K562 (cell line): ENCODE measurements at places on chromosomes 5 and 9. TPM values are rescaled to one million over a fixed set of nuclear protein-coding genes. Genes with fewer than 3 reads are reported as not detected.

PCDHGA12 gene
- 0.13 TPM in 1 of 2 replicates, not detected in the other for total RNA-seq

ACOT12 gene
- total RNA-seq: not detected in 2 replicates

PRR16 gene
- total RNA-seq: 4.9 and 7.6 TPM in 2 replicates

FOXD4L4 gene
- 0.11 TPM in 1 of 2 replicates, not detected in the other for total RNA-seq

DNA sequence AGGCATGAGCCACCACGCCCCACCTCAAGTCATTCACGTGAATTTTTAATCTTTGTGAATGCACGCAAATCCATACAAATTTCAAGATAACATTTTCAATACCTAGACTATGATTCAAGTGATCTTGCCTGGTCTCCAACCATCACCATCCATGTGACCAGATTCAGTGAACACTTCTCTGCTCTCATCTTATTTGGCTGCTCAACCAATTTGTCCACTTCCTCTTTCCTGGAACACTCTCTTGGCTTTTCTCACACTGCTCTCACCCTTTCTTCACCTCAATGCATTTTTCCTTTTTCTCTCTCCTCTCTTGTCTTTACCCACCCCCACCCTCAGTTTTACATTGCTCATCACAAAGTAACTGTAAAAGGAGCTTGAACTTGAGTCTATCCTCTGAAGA, 354.7 kb upstream of the KIF2A start:
- DNase-seq: no peak

DNA sequence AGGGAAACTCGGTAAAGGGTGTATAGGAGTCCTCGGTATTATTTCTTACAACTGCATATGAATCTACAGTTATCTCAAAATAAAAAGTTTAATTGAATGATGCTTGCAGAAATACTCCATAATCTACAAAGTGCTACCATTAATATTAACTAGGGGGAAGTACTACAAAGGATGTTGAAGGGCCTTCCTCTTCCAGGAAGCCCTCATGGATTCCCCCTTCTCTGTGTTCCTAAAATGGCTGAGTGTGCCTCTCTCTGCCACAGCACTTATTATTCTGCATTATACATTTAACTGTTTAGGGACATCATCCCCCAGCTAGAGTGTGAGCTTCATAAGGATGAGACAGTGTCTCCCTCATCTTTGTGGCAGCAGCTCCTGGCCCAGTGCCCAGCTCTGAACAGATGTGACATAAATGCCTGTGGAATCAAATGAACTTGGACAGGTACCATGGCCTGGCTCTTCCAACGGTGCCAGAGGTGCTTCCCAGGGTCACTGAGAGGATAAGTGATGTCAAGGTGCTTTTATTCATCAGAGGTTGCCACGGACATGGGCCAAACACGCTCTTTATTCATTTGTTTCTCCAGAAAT, 99.5 kb downstream of the PAX5 start:
- DNase-seq: no peak

DNA sequence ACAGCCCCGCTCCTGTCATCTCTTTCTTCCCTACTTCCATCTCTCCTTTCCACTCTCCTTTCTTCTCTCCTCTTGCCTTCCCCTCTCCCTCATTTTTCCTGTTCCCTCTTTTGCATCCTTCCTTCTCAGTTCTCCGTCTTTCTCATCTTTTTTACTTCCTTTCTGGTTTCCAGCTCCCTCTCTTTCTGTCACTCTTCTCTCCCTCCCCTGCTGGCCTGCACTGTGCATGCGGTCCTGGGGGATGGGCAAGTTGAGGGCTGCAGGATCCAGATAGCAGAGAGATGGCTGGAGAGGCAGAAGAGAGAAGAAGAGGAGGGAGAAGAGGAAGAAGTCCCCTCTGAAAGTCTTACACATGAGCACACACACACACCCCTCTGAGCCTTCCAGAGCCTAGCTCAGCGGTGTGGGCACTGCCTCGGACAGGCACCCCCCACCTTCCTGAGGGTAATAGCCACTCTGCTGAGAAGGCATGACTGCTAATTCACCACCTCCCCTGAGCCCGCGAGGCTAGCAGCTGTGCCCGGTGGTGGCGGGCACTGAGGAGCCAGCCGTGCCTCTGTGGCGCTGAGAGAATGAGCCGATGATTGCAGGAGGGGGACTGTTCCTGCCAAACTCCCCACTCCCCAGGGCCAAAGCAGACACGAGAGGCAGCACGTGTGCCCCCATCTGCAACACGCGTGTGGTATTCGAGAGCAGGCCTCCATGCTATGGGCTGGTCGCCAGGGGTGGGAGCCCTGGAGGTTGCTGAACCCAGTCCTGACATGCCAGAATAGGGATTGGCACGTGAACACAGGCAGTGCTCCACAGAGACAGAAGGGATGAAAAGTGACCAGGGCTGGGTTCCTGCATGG, 3.7 kb upstream of the CAMK2A start:
- peak; percentile 80 for DNase-seq

GRCh38 chr5:83145882-83146331, 68.6 kb downstream of the XRCC4 start:
- DNase-seq: no peak

GRCh38 chr5:149056616-149057165, 6.2 kb downstream of the SH3TC2 start:
- no peak for DNase-seq

- no peak for DNase-seq
Measured at GRCh38 chr9:73001860-73002259, 49.0 kb upstream of the ALDH1A1 start.
